ENCODE measurements at places on chromosomes 11 and 22.

DNA sequence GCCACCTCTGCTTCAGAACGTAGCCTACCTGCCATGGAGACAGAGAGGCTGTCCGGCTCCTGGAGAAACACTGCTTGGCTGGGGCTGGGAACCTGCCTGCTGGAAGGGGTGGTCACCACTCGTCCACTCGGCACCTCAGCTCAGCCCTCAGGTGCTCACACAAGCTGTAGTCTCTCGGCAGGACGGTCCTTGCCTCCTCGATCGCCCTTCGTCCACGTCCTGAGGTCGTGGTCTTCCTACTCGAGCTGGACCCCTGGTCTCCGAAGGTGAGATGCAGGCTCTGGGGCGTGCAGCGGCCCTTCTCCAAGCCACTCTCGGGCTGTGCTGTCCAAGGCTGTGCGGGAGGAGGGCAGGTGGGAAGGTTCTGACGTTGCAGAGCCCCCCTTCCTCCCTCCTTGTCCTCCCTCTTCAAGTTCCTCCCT, at the start of gene TBX10:
Gene TBX10, minus strand, starts transcription at position 326 of the 422 bp plus-strand sequence. Its CDS starts 291 bp downstream, at position 35.
- no peak for DNase-seq

GRCh38 chr22:41996826-41997225, 1.8 kb upstream of the WBP2NL start:
- no peak for DNase-seq

- DNase-seq: no peak
Observed at GRCh38 chr11:116255321-116255953, 517.4 kb downstream of the BUD13 start.

DNA sequence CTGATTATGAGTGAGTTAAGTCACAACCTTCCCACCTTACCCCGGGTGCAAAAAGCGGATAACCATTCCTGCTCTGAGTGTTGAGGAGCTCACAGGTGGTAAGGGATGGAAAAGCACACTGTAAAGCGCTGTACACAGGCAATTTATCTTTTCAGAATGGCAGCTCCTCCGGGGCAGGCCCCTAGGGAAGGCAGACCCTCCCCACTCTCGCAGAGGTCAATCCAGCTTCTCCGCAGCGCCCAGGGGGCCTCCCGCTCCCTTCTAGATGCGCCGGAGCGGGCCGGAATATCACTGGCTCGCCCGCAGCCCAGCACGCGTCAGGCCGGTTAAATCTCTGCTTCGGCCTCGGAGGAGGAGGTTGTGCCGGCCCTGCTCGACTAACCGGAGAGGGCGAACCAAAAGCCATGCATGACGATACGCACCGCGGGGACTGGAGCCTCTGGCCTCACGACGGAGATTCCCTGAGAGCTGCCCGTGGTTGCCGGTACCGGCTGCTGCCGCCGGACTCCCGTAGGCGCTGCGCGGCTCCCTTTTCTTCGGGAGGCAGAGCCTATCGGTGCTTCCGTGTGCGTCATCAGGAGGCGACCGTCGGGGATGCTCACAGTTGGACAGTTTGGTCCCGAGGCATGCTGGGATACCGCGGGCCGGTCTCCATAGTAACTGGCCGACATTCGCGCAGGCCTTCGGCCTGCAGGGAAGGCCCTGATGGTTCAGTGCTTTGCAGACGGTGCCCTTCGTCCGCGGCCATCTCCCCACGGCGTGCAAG, at the start of gene BRMS1:
Gene BRMS1, minus strand, starts transcription at position 555 of the 766 bp plus-strand sequence. CDS start 2,870 bp downstream, outside the sequence.
- DNase-seq: peak; percentile 52

DNA sequence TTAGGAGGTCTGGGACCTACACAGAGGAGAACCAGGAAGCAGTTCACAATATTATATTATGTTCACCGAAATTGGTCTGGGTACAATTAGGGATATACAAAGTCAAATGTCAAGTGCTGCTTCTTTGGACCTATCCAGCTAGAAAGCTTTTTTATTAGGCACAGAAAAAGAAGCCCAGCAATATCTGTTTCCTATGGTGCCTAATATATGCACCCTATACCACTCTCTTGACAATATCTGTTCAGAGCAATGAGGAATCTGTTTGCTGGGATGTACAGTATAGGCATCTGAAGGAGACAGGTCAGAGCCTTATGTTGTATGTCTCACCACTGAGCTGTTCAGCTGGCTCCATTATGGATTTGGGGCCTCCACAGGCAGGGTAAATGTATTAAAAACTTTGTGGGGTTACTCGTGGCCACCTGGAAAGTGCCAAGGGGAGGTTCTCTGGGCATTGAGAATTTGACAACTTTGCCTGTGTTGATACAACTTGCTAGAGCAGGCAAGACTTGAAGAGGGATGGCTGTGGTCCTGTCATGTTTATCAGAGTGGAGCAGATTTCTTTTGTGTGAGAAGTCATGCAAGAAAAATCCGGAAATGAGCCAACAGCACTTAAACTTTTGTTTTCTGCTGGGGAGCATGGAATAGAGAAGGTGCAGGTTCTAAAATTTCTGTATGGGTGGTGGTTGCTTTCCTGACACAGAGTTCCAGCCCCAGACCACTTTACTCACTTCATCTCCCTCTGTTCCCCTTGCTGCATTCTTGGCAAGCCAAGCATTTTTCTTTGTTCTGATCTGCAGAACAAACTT, 10.1 kb downstream of the STIM1 start:
- no peak for DNase-seq

GRCh38 chr11:43959321-43959995, 17.0 kb downstream of the C11orf96 start:
- no peak for DNase-seq

- DNase-seq: no peak
Observed at GRCh38 chr11:69365558-69365957, 71.6 kb downstream of the MYEOV start.

All from NCI-H524 treated with DMSO at 0.1 percent for 48 hours (cell line).